ENCODE measurements at places on chromosomes 3 and 15.

- no peak for DNase-seq
Observed at GRCh38 chr3:46130631-46131310, 77.3 kb downstream of the CCR1 start.

GRCh38 chr15:65612616-65612946 is 1.6 kb upstream of the INTS14 start:
- DNase-seq = no peak

GRCh38 chr3:30667280-30667651 is 60.9 kb downstream of the TGFBR2 start:
- DNase-seq = no peak

GRCh38 chr3:34301313-34301712 is 502.9 kb downstream of the PDCD6IP start:
- DNase-seq = no peak

GRCh38 chr15:71088155-71088554 is 27.1 kb upstream of the THSD4 start:
- DNase-seq = no peak

- DNase-seq = no peak
Observed at GRCh38 chr15:57118013-57118799, 199.8 kb downstream of the TCF12 start.

GRCh38 chr3:3606321-3606720 is 192.9 kb upstream of the LRRN1 start:
- no peak for DNase-seq

DNA sequence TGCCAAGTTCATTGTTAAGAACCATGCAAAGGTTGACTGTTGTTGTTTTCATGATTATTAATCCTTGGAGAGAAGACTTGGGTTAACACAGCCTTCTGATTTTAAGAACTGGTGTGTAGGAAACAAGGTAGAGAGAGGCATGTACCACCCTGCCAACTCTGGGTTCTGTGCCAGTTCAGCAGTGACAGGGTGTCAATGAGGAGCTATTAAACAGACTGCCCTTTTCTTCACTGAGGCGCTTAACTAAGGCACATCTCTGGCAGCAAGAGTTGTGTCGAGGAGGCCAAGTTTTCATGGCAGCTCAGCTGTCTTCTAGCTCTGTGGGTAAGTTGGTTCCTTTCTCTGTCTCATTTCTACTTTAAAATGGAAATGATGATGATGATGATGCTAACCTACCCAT is 117.6 kb downstream of the FEZF2 start:
- no peak for DNase-seq

DNA sequence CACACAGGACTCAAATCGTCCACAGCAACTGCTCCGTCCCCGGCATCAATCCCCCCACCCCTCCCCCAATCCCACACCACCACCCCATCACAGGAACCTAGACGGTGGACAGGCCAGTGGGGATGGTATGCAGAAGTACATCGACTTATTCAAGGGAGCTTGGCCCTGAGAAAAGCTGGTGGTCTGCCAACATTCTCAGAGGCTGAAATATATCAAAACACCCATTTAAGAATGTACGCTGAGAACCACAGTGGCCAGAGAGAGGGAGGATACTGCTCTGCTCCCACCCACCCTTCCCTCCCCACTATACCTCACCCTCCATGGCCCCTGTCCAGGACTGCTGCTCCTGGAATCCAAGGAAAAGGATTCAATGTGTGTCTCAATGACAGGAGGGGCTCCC is 12.4 kb upstream of the USP3 start:
- no peak for DNase-seq

DNA sequence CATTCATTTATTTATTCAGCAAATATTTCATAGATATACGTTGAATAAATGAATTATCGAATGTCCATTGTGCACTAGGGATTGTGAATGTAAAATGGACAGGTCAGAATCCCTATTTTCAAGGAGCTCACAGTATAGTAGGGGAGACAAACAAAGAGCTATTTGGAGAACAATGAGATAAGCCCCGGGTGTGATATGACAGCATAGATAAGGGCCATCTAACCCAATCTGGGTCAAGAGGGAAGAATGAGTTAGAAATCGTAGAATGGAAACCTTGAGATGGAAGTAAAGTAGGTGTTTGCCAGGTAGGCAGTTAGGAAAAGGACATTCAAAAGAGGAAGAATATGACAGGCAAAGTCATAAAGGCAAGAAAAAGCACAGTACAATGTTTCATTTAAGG is 132.2 kb upstream of the GOLGA6L4 start:
- no peak for DNase-seq

DNA sequence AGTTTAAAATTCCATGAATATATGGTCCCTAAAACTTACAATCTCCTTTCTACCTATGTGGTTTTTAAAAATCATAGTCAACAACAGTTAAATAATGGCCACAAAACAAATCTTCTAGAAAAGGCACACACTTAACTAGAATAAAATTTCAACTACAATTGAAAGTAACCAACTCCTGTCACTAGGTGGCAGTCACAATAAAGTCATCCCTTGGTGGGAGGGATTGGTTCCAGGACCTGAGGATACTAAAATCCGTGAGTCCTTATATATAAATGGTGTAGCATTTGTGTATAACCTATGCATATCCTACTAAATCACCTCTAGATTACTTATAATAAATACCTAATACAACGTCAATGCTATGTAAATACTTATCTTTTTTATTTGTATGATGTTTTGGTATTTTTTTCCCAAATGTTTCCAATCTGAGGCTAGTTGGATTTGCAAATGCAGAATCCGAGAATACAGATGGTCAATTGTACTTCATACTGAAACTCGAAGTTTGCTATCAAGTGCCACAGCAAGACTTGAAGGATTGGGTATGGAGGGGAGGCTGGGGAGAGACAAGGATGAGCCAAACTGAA is 172.6 kb downstream of the FMN1 start:
- no peak for DNase-seq

DNA sequence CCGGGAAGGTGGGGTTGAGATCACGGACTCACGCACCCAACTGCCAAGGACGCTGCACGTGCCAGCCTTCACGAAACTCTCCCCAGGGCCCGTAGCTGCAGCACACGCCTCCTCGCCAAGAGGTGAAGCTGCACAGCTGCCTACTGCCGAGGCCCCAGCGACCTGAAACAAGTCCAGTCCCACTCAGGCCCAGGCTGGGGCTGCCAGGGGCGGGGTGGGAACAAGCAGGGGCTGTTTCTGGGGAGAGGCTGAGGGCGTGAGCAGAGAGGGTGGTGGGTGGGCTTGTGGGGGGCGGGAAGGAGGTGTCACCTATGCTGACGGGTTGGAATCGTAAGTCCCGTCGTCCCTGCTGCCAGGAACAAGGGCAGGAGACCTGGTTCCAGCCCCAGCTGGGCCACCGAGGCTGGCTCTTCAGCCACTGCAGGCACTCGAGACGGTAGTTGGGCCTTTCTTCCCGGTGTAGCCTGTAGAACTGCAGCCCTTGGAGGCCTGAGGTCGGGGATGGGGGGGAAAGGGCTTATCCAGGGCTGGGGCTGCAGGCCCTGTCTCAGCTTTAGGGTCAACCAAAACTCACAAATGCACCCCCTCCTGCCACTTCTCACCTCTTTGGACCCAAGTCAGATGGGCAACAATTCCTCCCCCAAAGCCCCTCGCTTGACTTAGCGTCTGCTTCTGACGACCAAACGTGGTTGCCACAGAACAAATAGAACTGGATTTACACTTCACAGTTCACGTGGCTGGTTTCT is 44.4 kb downstream of the MUC20 start:
- DNase-seq = no peak

DNA sequence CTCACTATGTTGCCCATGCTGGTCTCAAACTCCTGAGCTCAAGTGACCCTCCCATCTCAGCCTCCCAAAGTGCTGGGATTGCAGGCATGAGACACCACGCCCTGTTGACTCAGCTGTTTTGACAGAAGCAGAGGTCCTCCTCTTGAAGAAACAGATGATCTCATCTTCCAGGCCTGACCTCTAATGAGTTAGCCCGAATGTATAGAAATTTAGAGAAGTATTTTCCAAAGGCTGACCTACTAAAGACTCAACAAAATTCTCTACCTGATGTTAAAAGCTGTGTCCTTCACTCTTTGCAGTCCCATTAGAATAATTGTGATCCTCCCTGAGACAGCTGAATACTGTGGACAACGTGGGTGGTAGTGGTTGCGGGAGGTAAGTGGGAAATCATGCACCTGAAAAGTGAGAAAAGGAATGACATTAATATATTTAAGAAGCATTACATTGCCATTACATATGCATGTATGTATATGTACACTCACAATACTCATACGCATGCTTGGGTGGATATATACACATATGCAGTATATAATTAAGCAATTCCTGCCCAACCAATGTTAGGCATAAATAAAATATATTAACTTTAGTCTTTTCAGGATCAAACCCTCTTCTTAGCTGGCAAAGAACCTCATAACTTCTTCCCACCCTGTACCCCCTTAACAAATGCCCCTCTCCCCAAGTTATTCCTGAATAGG is 204.6 kb upstream of the NR2F2 start:
- DNase-seq = no peak

GRCh38 chr3:110933821-110934426 is 137.7 kb upstream of the NECTIN3 start:
- DNase-seq = no peak

- DNase-seq = no peak
Observed at GRCh38 chr15:52379395-52380106, 83.9 kb upstream of the MYO5C start.

DNA sequence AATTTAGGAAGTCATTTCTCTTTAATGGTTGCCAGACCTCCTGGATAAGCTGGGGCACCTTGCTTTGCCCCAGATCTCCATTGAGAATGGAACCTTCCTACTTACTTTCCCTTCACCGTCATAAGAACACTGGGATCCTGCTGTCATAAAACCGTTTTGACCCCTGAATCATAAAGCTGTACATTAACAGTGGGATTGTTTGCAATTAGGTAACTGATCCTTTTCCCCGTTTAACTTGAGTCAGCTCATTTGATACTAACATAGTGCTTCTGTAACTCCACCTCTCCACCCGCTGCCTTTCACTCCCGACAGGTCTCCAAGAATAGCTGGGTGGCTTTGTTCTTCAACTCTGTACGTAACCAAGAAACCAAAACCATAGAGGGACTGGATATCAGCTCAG is 308.2 kb upstream of the WNT5A start:
- DNase-seq = no peak

- DNase-seq = no peak
Observed at GRCh38 chr15:36545467-36545992, 33.9 kb upstream of the CDIN1 start.

- DNase-seq = no peak
Observed at GRCh38 chr15:73767806-73768501, 14.8 kb upstream of the INSYN1 start.
